ENCODE measurements at places on chromosomes 13 and 19.

- DNase-seq = no peak
Measured at GRCh38 chr19:4284176-4284958, 5.3 kb downstream of the SHD start.

DNA sequence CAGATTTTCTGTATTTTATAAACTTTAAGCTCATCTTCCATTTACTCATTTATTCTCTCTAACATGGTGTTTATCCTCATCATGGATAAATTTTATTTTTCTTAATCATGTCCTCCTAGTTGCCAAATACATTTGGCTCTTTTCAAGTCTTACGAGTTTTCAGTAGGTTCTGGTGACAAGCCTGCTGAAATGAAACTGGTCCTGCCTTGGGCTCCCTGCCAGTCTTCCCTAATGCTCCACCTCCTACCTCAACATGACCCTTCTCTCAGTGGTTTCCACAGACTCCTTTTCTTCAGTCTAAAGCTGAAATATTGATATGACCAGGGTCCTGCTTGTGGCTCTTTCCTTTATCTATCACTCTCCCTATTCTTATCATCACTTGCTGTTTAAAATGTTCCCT, 81.2 kb downstream of the TRPC4 start:
- no peak for DNase-seq

GRCh38 chr13:28582892-28583240, 76.1 kb upstream of the POMP start:
- DNase-seq = no peak

DNA sequence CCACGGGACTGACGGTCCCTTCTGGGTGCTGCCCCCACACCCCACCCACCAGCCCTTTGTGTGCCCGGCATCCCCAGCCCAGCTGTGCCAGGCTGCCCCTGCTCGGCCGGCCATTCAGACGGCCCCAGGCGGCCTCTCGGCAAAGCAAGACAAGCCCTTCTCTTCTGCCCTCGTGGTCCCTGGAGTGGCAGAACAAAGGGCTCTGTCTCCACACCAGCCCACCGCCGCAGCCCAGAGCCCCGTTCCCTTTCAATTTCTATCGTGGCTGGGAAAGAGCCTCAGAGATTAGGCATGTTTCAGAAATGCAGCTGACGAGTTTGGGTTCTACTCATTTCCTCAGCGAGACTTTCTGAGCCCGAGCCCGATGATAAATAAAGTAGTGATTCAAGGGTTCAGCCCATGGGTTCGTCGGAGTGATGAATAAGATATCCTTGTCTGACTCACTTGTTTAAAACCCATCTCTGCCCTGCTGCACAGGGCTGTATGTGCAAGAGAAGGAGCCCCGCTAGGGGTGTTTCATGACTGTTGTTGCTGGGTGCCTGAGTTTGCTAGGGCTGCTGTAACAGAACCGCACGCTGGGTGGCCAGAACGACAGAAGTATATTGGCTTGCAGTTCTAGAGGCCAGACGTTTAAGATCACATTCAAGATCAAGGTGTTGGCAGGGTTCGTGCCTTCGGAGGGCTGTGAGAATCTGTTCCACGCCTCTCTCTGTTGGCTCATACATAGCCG, 4.3 kb downstream of the MYO9B start:
- DNase-seq = peak; percentile 31

DNA sequence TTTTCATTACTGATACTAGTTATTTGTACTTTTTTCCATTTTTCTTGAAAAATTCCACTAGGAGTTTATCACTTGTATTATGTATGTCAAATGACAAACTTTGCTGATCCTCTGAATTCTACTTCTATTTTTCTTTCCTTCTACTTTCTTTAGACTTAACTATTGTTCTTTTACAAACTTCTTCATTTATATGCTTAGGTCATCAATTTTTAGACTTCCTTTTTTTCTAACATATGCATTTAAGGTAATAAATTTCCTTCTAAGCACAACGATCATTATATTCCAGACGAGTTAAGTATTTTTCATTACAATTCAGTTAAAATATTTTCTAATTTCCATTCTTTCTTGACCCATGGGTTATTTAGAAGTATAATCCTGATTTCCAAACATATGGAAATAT, 240.8 kb downstream of the NHLRC3 start:
- DNase-seq = no peak

- DNase-seq = no peak
Measured at GRCh38 chr13:26538363-26539317, 18.8 kb upstream of the WASF3 start.
